Activated CD4-positive, alpha-beta T cell treated with anti-CD3 and anti-CD28 coated beads, Interleukin-2, amount 50 U/mL, for 48 hours (primary cell): ENCODE measurements at places on chromosomes 16 and 17.

GRCh38 chr16:9107025-9107970, 15.9 kb downstream of the HAPSTR1 start:
- no peak for DNase-seq

DNA sequence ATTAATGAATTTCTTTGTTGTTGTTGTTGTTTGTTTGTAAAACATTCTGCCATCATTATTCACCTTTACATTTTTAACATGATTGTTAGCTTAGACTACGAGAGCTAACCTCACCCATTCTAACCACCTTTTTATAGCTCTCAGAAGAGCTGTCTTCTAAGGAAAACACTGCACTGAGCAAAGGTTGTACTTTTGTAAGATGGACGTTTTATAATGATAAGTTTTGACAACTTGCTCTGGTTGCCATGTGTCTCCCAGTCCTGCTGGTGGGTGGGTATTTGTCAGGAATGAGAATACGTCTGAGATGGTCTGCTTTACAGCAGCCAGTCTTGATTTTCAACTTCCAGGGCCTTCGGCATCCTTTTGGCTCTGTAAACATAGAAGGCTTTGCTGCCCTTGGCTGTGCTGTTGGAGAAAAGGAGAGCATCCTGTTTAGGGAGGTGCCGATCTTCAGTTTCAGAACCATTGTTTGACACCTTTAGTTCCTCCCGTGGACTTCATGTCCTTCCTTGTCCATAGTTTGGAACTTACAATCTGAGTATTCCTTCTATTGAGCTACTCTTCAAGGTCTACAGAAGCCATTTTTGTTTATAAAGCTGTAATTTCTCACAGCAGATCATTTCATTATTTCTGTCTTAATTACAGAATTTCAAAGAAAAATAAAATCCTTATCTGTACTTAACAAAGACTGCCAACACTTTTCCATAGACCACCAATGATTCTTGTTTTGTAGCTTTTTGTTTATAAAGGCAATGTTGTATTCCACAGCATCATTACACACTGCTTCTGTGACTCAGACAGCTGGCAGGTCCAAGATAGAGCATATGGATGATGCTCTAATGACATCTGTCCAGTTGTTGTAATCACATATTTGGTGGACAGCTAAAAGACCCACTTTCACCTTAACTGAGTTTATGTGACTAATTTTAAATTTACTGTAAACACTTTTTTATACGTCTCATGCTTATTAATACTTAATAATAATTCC, 270.1 kb upstream of the TBX2 start:
- no peak for DNase-seq

DNA sequence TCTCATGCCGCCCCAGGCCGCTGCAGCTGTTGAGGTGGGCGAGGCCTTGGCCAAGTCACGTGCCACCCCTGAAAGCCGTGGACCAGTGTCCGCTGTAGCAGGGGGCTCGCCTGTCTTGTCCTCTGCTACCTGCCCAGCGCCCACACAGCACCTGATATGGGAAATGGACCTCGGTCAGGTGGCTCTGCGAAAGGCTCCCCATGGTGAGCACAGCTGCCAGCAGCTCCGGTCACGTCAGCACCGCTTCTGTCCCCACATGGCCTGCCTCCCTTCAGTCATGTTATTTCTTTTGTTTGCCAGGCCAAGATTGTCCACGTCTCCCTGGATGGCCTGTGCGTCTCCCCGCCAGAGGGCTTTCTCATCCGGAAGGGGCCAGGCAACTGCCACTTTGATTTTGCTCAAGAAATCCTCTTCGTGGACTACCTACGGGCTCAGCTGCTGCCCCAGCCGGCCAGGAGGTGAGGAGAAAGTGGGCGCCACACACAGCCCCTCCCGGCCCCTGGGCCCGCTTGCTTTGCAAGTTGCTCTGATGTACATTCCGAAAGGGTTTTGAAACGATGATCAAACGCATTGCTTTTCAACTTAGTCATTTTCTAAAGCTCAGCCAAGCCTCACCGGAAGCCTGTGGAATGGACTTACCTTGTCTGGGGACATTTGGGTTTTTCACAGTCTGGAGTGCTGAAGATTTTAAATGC, 219.8 kb downstream of the KATNIP start:
- no peak for DNase-seq

GRCh38 chr17:41785859-41786226, 668 bp downstream of the JUP start:
- no peak for DNase-seq

GRCh38 chr17:21548236-21548635, 144.1 kb upstream of the KCNJ18 start:
- no peak for DNase-seq

DNA sequence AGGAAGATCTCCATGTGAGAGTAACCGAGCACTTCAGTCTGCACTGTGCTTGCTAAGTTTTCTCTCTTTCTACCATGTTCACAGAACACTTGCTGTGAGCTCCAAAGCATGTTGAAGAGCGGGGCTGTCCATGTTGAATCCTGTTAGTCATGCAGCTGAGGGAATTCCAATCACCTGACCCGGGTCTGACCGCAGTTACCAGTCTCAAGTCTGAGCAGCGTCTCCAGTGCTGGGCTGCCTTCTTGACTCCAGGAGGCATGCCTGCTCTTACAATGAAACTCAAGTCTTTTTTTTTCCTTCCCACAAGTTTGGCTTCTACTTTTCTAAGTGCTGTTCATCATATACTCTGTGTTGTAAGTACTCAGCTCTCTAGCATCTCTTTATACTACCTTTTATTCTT, 44.3 kb downstream of the HOXB1 start:
- no peak for DNase-seq

GRCh38 chr16:4339909-4340308, 11.2 kb downstream of the PAM16 start:
- no peak for DNase-seq

DNA sequence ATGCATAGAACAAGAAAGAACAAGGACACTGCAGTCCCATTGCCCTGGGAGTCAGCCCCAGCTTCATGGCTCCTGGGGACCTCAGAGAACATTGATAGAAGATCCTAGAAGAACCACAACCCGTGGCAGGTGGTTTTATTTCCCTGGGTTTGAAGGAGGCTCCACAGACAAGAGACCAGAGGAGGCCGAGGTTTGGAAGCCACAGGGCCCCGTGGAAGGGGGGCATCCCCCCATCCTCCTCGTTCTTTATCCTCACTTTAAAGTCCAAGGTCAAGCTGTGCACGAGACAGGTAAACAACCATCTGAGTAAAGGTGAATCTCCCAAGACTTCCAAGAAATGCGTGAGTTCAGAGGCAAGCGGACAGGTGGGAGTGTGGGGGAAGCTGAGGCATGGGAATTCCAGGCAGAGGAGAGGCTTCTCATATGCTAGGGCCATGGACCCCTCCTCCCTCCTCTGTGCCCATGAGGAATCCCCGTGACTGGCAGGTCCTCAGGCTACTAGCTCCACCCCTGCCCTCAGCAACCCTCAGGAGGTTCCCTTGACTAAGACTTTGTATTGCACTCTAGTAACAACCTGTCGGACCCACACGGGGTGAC, 849 bp upstream of the SULT1A1 start:
- DNase-seq, result no peak

GRCh38 chr17:73335591-73336407, 24.0 kb upstream of the CDC42EP4 start:
- no peak for DNase-seq

- DNase-seq, result no peak
Observed at GRCh38 chr17:71109697-71110096, 940.4 kb downstream of the KCNJ2 start.

DNA sequence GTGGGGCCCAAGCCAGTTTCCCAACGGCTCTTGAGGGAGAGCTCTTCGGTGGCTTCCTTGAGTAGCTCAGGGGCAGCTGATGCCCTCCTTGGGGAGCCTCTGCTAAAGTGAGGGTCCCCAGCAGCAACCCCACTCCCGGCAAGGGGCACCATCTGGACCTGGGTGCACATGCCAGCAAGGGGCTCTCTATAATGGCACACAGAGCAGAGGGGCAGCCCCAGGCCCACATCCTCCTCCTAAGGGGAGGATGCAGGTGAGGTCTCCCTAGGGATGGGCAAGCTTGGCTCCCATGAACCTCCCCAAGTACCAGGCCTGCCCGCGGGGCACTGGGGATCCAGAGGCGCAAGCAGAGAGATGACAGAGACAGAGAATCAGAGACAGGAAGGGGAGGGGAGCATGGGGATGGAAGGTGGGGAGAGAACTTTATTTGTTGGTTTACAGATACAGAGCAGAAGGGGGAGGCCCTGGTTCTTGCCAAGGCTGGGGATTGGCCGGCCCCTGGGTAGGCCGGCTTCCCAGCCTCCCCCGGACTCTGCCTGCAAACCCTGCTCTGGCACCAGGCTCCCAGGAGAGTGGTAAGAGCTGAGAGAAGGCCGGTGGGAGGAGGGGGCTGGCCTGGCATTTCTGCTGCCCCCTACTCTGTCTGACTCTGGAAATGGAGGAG, 61.4 kb downstream of the SRCIN1 start:
- DNase-seq, result no peak

- no peak for DNase-seq
Observed at GRCh38 chr17:17367931-17368330, 64.8 kb downstream of the NT5M start.

GRCh38 chr16:78815713-78816112, 716.3 kb downstream of the WWOX start:
- no peak for DNase-seq

DNA sequence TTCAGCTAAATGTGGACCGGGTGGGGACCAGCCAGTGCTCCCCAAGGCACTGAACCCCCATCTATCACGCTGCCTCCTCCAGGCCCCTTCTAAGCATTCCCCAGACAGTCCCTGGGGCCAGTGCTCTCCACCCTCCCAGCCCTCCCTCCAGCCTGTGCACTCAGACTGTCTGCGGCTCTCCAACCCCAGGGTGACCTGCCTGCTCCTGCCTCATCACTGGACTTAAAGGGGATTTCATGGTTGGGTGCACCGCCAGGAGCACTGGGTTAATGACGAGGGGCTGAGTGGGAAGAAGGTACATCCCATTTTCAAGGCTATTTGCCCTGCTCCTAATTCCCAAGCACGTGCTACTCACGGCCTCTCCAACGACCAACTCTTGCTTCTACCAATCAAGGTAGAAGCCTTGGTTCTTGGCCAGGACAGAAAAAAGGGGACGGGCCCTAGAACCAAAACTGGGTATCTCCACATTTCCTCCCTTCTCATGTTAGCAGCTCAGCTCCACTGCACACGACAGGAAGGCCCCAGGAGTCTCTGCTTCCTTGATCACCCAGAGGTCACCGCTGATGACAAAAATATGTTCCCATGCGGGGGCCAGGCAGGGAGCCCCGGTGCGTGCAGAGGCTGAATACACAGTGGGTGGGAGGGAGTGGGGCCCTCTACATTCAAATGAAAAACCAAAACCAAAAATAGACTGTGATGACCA, 3.5 kb upstream of the ABR start:
- DNase-seq, result peak; percentile 19

DNA sequence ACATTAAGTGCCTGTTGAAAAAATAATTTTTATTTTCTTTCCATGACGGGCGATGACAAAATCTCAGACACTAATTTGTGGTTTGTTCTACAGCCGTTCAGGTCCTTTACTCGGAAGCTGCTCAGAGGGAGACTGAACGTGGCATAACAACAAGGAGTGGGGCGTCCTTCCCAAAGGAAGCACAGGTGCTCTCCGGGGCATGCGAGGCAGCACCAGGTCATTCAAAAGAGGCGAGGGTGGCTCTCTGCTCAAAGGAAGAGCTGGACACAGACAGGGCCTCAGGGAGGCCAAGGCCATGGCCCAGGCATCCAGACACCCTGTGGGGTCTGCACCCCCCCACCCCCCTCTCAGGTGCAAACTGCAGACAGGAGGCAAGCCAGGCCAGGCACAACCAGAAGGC, 16.2 kb downstream of the UNKL start:
- DNase-seq, result no peak

DNA sequence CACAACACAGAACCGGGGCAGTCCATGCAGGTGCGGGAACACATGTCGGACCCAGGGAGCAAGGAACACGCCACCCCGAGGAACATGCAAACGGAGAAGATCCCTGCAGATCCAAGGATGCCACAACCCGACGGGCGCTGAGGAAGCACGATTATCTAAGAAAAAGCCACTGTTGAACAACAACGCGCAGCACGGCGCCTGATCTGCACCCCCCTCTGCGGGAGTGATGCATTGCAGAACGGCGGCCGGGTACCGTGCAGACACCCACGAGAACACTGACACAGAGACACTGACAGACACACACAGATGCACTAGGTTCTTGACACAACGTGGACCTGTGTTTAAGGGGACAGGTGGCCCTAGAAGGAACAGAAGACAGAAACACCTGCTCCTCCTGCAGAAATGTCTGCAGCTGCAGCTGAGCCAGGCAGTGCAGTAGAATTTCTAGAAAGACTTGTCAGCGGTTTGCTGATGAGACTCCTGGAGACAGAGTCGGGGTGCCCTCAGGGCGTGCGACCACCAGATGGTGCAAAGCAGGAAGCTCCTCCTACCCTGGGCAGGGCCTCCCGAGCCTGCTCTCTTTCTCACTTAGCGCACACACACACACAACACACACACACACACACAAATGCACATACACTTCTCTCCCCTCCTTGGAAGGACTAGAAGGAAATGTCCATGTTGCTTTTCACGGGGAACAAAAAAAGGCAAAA, 7.5 kb downstream of the NPTX1 start:
- no peak for DNase-seq

GRCh38 chr17:63772801-63773271, 561 bp downstream of the CCDC47 start:
- DNase-seq, result no peak

DNA sequence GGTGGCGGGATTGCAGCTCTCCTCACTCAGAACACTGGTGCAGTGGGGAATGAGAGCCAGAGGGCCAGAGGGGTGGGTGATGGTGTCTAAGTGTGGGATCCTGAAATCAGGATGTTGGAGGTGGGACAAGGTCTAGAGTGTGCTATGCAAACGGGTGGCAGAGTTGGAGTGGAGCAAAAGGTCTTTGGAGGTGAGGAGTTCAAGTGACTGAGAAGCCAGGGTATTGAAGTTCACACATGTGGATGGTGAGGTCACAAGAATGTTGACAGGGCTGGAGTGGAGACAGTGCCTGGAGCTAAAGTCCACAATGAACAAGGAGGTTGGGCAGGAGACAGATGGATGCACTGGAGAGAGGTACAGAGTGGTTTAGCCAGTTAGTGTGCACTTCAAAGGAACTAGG, 38.3 kb upstream of the MAP3K14 start:
- no peak for DNase-seq

GRCh38 chr16:8798174-8798527, 512 bp downstream of the PMM2 start:
- no peak for DNase-seq

DNA sequence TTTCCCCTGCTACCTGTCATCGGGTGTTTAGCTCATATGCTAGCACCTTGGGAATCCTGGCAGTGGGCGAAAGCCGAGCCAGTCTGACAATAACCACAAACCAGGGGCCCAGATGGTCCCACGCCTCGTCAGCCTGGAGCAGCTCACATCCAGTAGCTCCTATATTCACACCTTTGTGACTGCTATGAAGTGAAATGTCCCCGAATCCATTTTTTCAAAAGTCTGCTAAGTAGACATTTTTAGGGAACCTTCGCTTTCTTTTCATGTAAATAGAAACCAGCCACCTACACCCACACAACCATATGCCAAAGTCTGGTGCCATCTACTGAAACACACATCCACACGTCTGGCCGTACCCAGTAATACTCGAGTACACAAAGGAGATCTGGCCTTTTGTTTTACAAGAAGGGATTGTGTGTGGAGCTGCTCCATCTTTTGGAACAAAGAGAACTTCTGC, 176.8 kb downstream of the SLC39A11 start:
- DNase-seq, result no peak

- DNase-seq, result no peak
Observed at GRCh38 chr16:88851616-88852015, 5.1 kb downstream of the GALNS start.

GRCh38 chr16:19375561-19376158, 42.0 kb upstream of the TMC5 start:
- peak; percentile 48 for DNase-seq
